Activated naive CD4-positive, alpha-beta T cell (primary cell): ENCODE measurements at places on chromosomes 7 and 10.
A peak's percentile ranks its signal among the peaks of the same experiment; 100 is the strongest.

DNA sequence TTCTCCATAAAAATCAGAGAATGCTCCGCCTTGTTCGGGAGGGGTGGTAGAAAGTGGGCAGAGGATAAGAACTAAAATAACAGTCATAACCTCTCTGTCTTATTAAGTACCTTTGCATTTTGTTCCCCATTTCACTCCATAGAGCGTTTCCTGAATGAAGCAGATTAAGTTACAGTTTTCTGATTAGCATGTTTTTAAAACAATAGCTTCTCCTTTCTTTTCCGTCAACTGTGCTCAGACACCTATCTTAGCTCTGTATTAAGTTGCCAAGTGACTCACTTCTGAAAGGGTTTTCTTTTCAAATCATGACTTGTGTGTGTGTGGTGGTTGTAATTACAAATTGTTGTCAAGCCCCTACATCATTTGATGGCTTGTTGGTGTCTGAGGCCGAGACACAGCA is 1.4 kb downstream of the HABP2 start:
- no peak for DNase-seq

DNA sequence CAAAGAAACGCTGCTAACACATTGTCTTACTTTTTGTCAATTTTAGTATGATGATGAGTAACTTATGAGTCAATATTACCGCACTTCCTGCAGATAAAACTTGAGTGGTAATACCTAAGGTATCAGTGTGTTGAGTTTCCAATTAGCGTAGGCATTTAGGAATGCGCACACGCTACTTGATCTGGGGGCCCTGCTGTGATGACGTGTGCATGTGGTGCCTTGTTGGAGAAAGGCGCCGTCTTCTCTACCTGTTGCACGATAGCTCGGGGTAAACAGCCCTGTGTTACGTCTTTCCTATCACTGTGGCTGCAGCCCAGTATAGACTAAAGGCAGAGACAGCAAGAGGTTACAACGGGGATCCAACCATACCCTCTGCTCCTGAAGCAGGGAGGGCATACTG is 476.8 kb upstream of the ADARB2 start:
- DNase-seq, result no peak

DNA sequence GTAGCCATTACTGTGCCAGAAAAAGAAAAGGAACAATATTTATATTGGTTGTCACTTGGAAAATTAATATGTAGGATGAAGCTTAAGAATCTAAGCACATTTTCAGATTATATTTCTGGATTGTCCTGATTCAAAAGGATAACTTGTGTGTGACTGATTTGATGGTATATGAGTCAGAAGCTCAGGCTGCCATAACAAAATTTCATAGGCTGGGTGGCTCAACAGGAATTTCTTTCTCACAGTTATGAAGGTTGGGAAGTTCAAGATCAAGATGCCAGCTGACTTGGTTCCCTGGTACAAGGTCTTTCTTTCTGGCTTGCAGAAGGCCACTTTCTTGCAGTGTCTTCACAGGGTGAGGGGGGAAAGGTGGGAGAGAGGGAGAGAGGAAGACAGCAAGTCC is 108.5 kb downstream of the ST7 start:
- DNase-seq, result no peak

GRCh38 chr10:14823966-14824365 is 13.9 kb downstream of the CDNF start:
- DNase-seq, result no peak

GRCh38 chr10:119416855-119417254 is 125.7 kb downstream of the RGS10 start:
- DNase-seq, result peak; percentile 52
